T-cell (primary cell): ENCODE measurements at places on chromosomes 7 and 10. TPM values are rescaled to one million over a fixed set of nuclear protein-coding genes. Genes with fewer than 3 reads are reported as not detected.

Gene UPK3BL1
- total RNA-seq, result 103 TPM

Gene CDK1
- total RNA-seq, result 1.2 TPM

Gene POLR1F
- 11.9 TPM for total RNA-seq

Gene NEUROG3
- not detected for total RNA-seq

Gene PRSS37
- total RNA-seq, result not detected

Gene POLR2J2
- total RNA-seq, result 70.3 TPM

Gene FAM24B
- 18.0 TPM for total RNA-seq
